CD8-positive, alpha-beta memory T cell (primary cell): ENCODE measurements at places on chromosomes 2 and 18. TPM values are rescaled to one million over a fixed set of nuclear protein-coding genes. Genes with fewer than 3 reads are reported as not detected.
A peak's percentile ranks its signal among the peaks of the same experiment; 100 is the strongest.

DNA sequence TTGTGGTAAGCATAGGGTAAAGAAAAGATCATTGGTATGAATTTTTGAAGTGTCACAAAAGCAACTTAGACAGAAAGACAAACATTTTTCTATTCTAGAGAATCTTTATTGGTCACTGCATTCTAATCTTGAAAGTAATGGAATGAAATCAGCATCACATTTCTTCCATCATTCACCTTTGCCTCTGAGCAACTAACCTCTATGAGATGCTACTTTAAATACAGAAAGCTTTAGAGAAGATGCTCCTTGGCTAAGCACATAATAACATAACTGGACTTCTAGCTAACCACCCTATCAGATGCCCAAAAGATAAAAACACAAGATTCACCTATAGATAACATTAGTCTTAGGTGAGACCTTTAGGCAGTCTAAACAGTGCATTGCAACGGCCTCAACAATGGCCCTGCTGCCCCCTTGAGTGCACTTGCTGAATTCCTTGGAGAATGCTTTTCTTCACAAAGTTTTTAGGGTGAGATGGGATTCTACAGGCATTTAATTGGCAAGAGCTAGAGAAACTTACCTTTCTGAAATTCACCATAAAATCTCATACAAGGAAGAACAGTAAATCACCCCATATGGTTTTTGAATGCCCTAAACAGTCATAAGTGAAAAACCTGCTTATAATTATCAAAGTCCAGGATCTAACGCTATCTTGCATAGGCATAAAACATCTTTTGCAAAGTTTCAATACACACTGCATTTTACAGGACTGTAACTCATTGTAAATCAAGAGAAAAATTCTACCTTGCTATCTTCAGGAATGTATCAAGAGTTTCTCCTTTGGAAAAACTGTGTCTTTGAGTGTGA is 791.3 kb upstream of the CHAC2 start:
- H3K4me3 ChIP-seq = no peak overlapping the region
- H3K27ac ChIP-seq = no peak overlapping the region
- H3K4me1 ChIP-seq = no peaks in the 10 kb centered on the region
- no peaks in the 10 kb centered on the region for H3K27me3 ChIP-seq
- no peak for DNase-seq
- no peaks in the 10 kb centered on the region for H3K36me3 ChIP-seq

GRCh38 chr2:129975016-129975774 is 4.3 kb upstream of the RAB6C start:
- H3K4me1 ChIP-seq = no peaks in the 10 kb centered on the region
- no peak overlapping the region for H3K4me3 ChIP-seq
- no peak overlapping the region for H3K27ac ChIP-seq
- no peaks in the 10 kb centered on the region for H3K36me3 ChIP-seq

DNA sequence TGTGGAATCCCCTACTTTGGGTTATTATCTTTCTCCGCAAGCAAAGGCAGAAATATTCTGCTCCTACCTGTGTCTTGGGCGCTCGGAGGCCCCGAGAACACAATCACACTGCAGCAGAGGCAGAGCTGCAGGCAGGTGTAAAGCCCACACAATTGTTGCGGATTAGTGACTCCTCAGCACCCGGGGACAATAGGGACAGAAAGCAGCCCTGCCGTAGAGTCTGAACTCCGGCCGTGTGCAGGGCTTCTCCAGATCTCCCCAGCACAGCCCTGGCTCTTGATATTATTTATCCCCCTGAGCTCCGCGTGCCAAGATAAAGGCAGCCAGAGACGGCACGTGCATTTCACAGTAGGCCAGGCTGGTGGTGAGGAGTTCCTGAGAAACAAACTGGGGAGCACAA is 229.2 kb downstream of the EN1 start:
- no peaks in the 10 kb centered on the region for H3K4me1 ChIP-seq
- H3K27ac ChIP-seq = no peak overlapping the region
- H3K27me3 ChIP-seq = no peaks in the 10 kb centered on the region

DNA sequence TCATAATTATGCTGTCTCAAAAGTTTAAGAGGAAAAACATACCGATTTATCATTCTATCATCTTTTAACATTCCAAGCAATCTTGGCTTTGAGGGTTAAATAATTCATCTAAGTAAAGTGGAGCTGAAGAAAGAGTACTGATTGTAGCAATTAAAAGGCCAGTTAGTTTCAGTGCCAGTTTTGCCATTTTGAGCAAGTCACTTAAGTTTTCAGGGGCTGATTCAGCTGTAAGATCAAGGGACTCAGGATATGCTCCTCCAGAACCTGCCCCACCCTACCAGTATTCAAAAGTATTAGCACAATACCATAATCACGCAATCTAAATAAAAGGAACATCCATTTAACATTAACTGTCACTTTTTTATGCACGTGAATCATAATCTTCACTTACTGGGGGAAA is 1.9 kb downstream of the SS18 start:
- peaks cover 23% of the 10 kb centered on the region for H3K4me1 ChIP-seq
- H3K4me3 ChIP-seq = peak overlapping the region; percentile 75
- peaks cover 4% of the 10 kb centered on the region for H3K36me3 ChIP-seq
- peak overlapping the region; percentile 94 for H3K27ac ChIP-seq
- H3K27me3 ChIP-seq = no peaks in the 10 kb centered on the region
- DNase-seq = no peak

DNA sequence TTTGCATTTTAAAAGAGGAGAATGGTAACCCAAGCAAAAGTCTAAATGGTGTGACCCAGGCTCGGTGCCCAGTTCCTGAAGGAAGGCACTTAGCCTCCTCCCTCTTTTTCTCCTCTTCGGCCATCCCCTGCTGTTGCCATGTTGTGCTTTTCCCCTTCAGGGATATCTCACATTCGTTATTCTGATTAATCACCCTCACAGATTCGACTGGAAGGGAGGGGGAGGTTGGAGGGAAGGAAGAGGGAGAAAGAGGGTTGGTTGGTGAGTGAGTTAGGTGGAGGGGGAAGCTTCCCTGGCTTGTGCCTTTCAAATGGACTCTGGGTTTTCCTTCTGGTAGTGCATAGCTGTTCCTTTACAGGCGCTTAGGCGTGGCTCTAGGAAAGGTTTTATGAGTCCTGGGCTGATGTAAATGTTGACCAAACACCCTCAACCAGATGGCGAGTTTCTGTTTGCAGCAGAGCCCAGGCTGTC is 39.0 kb upstream of the LYPD6B start:
- no peak overlapping the region for H3K4me3 ChIP-seq
- H3K36me3 ChIP-seq = no peaks in the 10 kb centered on the region
- no peaks in the 10 kb centered on the region for H3K4me1 ChIP-seq
- no peak overlapping the region for H3K27ac ChIP-seq

DNA sequence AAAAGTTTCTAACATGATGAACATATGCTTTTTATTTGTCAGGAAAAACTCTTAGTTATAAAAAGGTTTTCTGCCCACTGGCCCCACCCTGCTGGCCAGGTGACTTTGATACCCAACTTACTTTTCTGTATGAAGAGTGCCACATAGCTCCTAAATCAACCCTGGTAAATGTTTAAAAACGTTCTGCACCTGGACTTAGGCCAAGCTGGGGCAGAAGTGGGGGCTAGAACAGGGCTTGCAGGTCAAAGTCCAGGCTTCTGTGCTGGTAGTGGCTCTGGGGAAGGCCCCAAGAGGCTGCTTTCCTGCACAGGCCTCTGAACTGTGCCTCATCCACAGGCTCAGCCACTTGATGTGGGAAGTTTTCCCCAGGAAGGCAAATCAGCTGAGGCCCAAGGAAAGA is 171.7 kb downstream of the ANKRD30B start:
- no peak overlapping the region for H3K4me3 ChIP-seq
- no peaks in the 10 kb centered on the region for H3K27me3 ChIP-seq
- H3K36me3 ChIP-seq = no peaks in the 10 kb centered on the region
- no peaks in the 10 kb centered on the region for H3K4me1 ChIP-seq

DNA sequence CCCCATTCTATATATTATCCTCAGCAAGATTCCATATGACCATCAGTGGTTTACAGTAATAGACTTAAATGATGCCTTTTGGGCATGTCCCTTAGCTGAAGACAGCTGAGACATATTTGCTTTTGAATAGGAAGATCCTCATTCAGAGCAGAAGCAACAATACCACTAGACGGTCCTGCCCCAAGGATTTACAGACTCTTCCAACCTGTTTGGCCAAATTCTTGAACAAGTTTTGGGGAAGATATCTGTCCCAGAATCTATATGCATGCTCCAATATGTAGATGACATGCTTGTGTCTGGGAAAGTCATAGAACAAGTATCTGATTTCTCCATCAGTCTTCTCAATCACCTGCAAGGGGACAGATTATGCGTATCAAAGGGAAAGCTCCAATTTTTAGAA is 137.1 kb upstream of the RMP24 start:
- H3K4me1 ChIP-seq = no peaks in the 10 kb centered on the region
- H3K27ac ChIP-seq = no peak overlapping the region
- H3K4me3 ChIP-seq = no peak overlapping the region

FAM161A gene
- 5.6 TPM for total RNA-seq

DNA sequence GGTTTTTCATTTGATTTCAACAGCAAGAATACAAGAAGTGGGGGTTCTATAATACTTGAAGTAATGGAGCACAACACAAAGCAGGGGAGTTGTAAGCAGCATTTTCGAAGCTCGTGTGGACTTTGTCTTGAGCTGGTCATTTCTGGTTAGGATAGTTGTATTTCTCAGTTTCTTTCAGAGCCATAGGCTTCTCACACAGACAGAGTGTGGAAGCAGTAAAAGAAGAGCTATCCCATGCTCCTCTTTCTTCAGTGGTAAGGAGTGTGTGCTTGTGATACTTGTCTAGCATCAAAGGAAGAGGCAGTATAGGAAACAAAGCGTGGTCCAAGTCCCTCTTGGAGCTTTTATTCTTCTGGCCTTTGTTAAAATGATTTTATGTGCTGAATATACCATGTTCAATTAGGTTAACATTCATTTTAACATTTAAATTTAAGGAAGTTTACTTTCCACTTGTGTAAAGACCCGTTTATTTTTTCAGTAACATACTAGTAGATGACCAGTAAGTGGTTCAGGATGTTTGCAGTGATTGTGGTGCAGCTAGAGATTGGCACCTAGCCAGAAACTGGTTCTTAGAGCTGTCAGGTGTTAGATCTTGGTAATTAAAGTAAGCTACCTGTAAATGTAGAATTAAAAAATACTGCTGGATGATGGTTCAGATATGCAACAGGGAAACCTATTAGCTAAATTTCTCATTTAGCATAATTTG is 14.6 kb downstream of the CCNYL1 start:
- peaks cover 12% of the 10 kb centered on the region for H3K4me1 ChIP-seq
- H3K27ac ChIP-seq = no peak overlapping the region
- H3K36me3 ChIP-seq = no peaks in the 10 kb centered on the region
- no peak for DNase-seq
- no peak overlapping the region for H3K4me3 ChIP-seq

DNA sequence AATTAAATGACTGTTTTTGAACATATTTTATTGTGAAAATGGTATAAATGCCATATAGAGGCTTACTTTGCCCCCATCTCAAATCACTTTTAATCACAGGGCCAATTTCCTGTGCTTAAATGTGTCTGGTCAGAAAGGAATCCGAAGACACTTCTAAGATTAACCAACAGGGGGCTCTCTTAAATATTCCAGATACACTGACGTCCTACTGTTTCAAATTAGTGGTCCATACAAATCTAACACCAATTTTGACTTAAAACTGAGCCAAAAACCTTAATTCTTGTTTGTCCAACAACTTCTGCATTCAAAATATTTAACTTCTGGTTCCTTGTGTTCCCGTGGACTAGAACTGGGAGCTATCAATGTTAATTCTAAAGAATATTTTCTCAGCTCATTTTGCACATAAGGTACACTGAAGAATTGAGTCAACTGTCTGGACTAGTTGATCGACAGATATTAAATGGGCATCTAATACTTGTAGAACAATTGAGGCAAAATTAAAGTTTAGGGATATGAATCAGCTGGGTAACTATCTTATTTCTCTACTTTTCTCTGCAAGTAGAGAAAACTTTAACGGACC is 557.5 kb downstream of the ARHGAP15 start:
- H3K27ac ChIP-seq = no peak overlapping the region
- no peak overlapping the region for H3K4me3 ChIP-seq
- no peaks in the 10 kb centered on the region for H3K4me1 ChIP-seq

COL4A3 gene
- not detected for total RNA-seq

- H3K36me3 ChIP-seq = no peaks in the 10 kb centered on the region
- DNase-seq = no peak
- H3K27me3 ChIP-seq = peaks cover 4% of the 10 kb centered on the region
- no peak overlapping the region for H3K4me3 ChIP-seq
Observed at GRCh38 chr2:238817891-238818290, 30.0 kb upstream of the TWIST2 start.

C2orf49 gene
- total RNA-seq = 19.4 TPM

DNA sequence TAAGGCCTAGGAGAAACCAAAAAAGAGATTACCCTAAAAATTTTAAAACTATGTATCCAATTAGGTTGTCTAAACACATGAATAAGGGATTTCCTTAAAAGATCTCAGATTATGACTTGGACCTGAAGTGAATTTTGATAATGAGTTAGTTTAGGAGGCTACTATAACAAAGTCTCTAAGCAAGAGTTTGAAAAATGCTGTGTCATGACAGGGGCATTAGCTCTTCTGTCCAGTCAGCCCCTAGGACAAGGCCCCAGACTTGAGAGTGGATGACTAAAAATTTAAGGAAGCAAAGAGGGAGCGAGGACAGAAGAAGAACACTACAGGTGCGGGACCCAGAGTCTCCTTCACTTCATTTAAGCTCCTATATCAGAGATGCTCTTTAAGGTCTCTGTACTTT is 135.9 kb downstream of the DTNB start:
- H3K27me3 ChIP-seq = no peaks in the 10 kb centered on the region
- no peak overlapping the region for H3K27ac ChIP-seq
- no peaks in the 10 kb centered on the region for H3K36me3 ChIP-seq
- no peak for DNase-seq
- no peaks in the 10 kb centered on the region for H3K4me1 ChIP-seq
- H3K4me3 ChIP-seq = no peak overlapping the region

CABYR gene
- 1.7 TPM for total RNA-seq

TLX2 gene
- total RNA-seq = 0.37 TPM

- H3K36me3 ChIP-seq = no peaks in the 10 kb centered on the region
- H3K27me3 ChIP-seq = no peaks in the 10 kb centered on the region
Observed at GRCh38 chr2:9832586-9832985, 10.7 kb upstream of the TAF1B start.

DNA sequence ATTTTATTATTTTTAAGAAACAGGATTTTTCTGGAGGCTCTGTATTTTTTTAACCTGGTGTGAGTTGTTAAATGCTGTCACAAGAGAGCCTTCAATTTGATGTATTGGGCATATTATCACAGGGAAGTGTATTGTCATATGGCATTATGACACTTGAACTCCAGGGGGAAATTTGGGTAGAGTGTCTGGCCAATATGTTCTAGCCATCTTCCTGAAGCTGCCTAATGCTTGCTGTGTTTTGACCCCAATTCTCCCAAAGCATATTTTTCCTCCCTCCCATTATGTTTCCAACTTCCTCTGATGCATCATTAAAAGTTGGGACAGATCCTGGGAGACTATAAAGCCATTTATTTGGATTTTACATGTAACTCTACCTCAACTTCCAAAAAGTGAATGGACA is 214.1 kb upstream of the SESTD1 start:
- no peaks in the 10 kb centered on the region for H3K36me3 ChIP-seq
- H3K27me3 ChIP-seq = no peaks in the 10 kb centered on the region
- H3K27ac ChIP-seq = no peak overlapping the region
- DNase-seq = no peak
- H3K4me3 ChIP-seq = no peak overlapping the region
- no peaks in the 10 kb centered on the region for H3K4me1 ChIP-seq

LCT gene
- 0.29 TPM for total RNA-seq
